ENCODE measurements at places on chromosomes 2 and 18.
A peak's percentile ranks its signal among the peaks of the same experiment; 100 is the strongest.

DNA sequence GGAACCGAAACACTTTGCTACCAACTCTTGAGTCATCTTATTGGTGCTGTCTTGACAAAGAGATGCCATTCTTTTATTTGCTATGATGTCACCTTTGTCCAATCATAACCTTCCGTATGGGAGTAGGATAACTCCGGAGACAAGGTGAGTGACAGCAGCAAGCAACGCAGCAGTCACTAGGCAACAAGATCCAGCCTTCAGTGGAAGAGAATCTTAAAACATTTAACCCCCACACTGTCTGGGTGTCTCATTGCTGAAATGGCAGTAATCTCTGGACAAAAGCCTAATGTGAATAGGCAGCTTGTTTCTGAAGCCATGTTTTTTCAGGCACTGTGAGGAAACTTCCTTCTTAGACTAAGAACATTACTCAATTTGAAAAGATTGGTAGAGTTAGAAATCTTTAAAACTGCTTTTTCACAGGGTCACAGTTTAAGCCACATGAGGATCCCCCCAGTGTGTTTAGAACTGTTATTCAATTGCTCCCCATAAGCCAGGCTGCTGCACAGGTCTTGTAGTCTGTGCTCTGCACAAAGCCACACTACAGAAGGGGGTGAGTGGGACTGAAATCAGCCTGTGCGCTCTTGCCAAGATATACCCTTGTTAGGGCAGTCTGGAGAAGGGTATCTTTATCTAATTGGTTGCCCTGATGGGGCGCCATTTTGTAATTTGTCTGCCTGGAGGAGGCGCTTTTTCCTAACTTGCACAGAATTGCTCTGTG is 131.5 kb upstream of the STON1 start:
- no peak for DNase-seq

- no peak for DNase-seq
Observed at GRCh38 chr2:174395969-174396630, 570 bp downstream of the SCRN3 start.

DNA sequence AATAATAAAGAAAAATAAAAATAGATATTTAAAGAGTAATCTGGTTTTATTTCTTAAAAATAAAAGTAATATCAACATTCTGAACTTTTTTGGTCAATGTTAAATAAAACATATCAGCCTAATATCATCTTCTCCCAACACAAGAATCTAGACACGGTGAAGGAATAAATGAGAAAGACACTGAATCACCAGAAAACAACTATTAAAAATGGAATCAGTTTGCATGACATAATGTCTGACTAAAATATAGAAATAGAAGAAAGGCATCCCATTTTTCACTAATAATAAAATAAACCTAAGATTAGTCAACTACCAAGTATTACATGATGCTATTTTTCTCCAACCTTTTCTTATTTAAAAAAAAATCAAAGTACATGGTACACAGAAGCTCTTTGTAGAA is 30.8 kb upstream of the TNFAIP6 start:
- DNase-seq: no peak

- DNase-seq: no peak
Observed at GRCh38 chr2:242065426-242065825, 195.9 kb downstream of the RTP5 start.

GRCh38 chr2:27885234-27885633 is 5.0 kb downstream of the RBKS start:
- no peak for DNase-seq

- DNase-seq: no peak
Observed at GRCh38 chr2:130251535-130251872, 53.3 kb upstream of the TUBA3E start.

- DNase-seq: no peak
Observed at GRCh38 chr2:145380436-145381017, 860.6 kb upstream of the ZEB2 start.

DNA sequence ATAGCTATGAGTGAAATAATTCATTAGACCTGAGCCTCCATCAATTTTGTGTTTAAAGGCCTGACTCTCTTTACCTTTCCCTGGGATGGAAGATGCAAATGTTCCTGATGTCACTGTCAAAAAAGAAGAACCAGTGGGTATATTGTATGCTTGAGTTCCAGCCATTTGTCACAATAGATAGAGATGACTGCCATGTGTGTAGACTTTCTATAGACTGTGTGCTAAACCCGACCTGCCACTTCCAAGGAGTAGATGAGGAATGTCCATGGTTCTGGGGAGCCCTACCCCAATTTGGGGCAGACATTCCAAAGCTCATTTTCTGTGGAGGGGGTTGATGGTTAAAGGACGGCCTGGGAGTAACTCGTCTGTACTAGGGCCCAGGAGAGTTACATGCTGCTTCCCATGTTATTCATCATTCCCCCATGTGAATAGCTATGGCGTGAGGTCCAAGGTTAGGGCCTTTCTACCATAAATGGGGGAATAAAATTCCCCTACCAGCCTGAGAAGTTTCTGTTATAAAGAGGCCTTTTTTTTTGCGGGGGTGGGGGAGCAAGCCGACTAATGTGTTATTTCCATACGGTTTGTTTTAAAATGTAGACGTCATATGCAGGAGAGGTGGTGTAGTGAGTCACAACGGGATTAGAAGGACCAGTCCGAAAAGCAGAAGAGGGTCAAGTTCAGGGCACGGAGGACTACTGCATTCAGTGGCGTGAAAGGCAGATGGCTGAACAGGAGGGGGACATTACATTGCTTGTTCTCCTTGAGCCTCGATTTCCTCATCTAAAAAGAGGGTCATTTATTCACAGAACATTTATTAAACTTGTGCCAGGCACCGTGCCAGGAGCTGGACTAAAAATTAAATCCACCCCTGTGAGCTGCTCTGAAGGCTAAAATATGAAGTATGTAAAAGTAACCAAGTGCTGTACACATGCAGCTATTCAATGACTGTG is 24.0 kb downstream of the IL1B start:
- DNase-seq: no peak

- no peak for DNase-seq
Observed at GRCh38 chr18:59951591-59951990, 51.8 kb downstream of the PMAIP1 start.

- DNase-seq: no peak
Observed at GRCh38 chr2:28492282-28492681, 3.6 kb upstream of the PLB1 start.

GRCh38 chr2:217821536-217822147 is 181.2 kb downstream of the TNS1 start:
- no peak for DNase-seq

- DNase-seq: no peak
Observed at GRCh38 chr18:10274301-10274700, 180.1 kb upstream of the APCDD1 start.

DNA sequence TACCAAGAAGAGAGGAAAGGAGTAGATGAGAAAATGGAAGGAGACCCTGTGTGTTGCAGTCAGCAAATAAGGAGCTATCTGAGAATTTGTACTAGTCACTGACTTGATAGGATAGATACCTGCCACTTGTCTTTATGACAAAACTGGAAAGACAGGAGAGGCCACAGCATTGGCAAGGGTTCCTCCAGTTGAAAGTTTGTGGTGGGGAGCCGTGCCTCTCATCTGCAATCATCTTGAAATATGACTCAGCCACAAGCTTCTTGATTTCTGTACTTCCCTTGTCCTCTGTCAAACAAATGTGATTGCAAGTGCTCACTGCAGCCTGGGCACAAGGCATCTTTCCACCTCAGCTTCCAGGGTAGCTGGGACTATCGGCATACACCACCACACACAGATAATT is 99.1 kb downstream of the GREB1L start:
- DNase-seq: no peak

GRCh38 chr2:214565246-214565645 is 154.4 kb downstream of the VWC2L start:
- DNase-seq: no peak

DNA sequence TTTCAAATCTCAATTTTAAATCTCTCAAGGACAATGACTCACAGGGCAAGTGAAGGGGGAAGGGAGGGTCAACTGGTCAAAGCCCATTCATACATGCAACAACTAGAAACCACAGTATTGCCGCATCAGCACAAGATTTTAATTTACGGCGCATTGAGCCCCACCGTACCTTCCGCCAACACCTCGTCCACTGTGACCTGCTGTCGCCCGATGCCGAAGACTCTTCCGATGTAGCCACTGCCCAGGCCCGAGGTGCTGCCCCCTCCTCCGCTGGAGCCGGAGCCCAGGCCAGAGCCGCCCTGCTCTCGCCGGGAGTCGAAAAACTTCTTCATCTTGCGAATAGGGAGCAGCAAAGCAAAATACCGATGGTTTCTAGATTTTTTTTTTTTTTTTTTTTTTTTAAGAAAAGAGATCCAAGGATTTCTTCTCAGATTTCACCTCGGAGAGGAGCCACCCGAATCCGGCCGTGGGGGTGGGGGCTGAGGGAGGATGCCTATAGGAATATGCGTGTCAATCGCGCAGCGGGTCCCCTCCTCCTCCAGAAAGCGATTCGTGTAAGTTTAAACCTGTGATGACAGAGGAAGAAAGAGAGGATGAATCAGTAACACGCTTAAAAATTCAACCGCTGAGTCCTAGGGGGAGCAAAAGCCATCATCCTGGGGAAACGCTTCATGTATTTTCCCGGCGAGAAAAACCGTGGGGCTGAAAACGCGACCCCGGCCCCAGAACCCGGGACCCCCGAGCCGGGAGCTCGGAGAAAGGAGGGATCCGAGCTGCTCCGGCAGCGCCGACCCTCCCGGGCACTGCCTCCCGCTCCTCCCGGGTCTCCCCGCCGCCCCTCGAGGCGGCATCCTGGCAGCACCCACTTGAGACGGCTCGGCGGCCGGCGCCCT is 584 bp downstream of the AAK1 start:
- no peak for DNase-seq

- no peak for DNase-seq
Observed at GRCh38 chr2:98504381-98505109, 59.9 kb downstream of the INPP4A start.

DNA sequence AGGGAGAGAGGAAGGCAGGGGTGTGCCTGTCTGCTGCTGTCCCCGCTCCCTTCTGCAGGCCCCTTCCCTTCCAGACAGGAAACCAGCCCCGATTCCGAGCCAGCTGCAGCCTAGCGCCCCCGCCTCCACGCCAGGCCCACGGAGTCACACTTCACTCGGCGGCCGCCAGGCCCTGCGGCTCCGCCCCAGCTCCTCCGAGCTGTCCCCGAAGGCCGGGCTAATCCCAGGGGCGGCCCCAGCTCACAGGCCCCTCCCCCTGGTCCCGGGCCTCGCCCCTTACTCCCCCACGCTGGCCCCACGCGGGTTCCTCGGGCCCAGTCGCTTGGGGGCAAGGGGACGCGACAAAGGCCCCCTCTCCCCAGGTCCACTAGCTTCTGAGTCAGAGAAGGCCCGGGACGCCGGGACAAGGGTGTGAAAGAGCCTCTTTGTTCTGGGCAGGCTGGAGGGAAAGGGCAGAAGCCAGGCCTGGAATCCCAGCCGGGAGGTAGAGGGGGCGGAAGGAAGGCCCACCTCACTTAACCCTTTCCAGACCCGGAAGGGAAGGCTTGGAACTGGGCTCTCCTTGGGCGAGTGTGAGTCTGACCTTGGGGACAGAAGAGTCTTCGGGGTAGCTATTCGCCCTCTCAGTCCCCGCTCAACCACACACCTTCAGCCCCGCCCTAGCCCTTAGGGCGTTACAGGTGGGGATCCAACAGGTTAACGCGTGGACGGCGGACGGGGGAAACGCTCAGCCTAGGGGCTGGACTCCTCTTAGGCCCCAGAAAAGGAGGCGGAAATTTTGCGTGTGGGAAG is 1.2 kb downstream of the RTKN start:
- peak; percentile 61 for DNase-seq

DNA sequence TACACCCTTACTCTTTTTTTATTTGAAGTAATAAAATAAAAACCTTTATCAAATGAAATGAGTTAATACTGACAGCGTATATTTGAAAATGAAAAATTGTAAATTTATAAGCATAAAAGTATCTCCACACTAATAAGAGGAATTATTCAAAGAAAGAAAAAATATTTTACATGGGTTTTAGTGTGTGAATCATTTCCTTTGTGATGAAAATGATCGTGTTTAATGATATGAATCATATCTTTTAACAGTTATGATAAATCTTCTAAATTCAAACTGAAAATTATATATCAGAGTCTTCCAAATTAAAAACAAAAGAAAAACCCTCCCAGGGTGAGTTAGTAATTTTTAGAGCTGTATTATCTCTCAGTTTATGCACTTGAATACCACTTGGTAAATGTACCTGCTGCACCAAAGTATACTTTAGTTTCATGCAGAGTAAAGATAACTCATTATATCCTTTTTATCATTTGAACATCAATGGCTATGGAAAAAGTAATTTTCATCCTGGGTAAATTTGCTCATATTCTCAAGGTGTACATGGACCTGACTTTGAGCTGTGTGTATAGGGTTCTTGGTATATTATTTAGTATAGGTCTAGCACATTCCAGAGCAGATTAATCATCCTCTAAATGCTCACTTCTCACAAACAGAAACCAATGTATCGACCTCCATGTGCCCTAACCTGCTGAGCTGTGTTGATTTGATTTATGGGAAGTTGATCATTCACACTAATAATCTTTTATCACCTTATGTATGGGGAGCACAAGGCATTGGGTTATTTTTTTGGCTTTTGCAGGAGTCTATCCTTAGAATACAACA is 98.7 kb upstream of the VWC2L start:
- no peak for DNase-seq

GRCh38 chr18:57077786-57078552 is 68.9 kb upstream of the BOD1L2 start:
- no peak for DNase-seq

- no peak for DNase-seq
Observed at GRCh38 chr18:12007063-12007462, 25.8 kb downstream of the IMPA2 start.

DNA sequence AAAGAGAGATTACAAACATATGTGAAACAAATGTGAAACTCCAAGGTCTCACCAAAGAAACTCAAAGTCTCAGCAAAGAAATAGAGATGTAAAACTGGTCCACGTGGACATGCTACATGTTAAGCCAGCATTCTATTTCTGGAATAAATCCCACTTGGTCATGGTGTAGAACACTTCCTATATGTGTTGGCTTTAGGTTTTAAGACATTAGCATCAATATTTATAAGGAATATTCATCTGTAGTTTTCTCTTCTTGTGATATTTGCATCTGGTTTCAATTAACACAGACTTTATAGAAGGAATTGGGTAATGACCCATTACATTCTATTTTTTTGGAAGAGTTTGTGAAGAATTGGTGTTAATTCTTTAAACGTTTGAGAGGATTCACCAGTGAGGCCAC is 133.1 kb downstream of the COPS8 start:
- no peak for DNase-seq

GRCh38 chr2:215104226-215104625 is 34.2 kb downstream of the ABCA12 start:
- no peak for DNase-seq

DNA sequence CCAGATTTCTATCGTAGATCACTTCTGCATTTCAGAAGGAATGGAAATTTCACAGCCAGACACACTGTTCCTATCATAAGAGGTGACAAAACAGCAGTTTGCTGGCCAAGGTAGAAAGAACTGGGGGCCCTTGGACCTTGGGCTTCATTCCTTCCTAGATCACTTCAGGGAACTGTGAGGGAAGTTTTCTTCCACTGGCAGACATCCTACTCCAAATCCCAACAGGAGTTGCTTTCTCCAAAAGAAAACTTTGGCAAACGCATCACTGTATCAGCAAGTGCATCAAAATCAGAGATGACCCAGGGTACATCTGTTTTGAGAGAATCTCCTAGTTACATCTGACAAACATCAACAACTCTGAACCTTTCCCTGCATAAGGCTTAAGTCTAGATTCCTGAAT is 348.4 kb upstream of the KLHL29 start:
- no peak for DNase-seq
